ENCODE measurements at places on chromosomes 13 and 19. TPM values are rescaled to one million over a fixed set of nuclear protein-coding genes. Genes with fewer than 3 reads are reported as not detected.

- no peak for DNase-seq
These were observed 12.1 kb upstream of the NDFIP2 start for GRCh38 chr13:79468819-79469218.

- no peak for DNase-seq
These were observed 386.2 kb downstream of the IRS2 start for GRCh38 chr13:109400209-109400608.

- DNase-seq = no peak
These were observed 1.4 kb downstream of the HNRNPUL1 start for GRCh38 chr19:41265395-41266153.

The CEACAM20 gene
- total RNA-seq = not detected

- no peak for DNase-seq
These were observed 35.0 kb downstream of the FLT1 start for GRCh38 chr13:28459911-28460310.

The CD209 gene
- 2.8 TPM for total RNA-seq

DNA sequence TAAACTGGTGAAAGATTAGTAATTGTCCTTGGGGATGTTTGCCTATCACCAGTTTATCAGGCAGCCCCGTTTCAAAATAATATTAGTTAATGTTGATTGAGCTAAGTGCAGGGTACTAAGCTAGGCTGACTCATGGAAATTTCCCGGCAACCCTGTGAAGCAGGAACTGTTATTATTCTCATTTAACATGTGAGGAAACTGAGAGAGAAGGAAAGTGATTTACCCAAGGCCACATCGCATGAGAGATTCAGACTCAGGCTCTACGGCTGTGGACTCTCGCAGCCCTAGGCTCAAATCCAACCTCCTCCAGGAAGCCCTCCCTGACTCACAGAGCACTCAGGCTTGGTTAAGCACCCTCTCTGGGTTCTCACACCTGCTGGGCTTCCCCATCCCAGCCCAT lies 19.7 kb downstream of the CLPTM1 start:
- DNase-seq = no peak

The FAM216B gene
- 4.0 TPM for total RNA-seq

The COL5A3 gene
- total RNA-seq = 5.6 TPM

The ZNF534 gene
- total RNA-seq = 0.20 TPM

DNA sequence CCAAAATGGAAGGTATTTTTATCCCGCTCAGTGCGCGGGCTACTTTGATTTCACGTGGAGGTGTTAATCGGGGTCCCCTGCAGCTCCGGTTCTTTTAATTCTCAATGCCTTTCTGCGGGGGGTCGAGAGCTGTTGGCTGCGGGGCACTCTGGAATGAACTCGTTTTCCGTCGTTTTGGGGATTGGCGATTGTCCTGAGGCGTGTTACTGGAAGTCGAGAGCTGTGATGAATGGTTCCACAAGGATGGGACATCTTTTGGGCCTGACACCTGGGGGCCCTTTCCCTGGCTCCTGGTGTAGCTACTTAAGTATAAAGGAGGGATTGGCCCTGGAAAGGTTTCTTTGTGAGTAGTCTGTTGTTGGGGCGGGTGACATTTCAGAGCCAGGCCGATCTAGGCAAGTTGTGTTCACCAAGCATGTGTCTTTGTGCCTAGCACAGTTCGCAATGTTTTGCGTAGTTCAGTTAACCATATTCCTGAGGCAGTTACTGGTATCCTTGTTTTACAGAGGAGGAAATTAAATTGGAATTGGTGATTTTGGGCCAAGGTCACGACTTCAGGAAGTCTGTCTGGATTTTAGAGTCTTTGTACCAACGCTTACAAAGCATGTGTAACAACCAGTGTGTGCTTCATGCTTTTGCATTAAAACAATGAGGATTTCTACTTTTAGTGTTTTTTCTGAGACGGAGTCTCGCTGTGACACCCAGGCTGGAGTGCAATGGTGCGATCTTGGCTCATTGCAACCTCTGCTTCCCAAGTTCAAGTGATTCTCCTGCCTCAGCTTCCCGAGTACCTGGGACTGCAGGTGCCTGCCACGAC lies 846 bp downstream of the RPL13A start:
- no peak for DNase-seq

- DNase-seq = no peak
These were observed 76.6 kb downstream of the SERP2 start for GRCh38 chr13:44449999-44450821.

DNA sequence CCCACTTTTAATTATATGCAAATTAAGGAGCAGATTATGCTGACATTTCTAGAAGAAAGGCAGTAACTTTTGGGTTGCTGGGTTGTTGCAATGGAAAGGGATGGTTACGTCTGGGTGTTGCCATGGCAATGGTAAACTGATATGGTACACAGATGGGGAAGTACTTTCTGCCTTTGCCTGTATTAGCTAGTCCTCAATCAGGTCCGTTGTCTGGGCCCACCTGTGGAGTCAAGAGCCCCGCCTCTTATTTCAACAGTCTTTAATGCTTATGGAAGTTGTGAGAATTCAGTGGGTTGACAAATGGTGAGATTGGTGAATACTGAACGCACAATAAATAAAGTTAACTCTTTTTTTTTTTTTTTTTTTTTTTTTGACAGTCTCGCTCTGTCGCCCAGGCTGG lies 30.6 kb upstream of the DPP9 start:
- DNase-seq = no peak

The SARS2 gene
- 20.8 TPM for total RNA-seq

- DNase-seq = no peak
These were observed 28.7 kb downstream of the PDE4A start for GRCh38 chr19:10449037-10449436.

The MUC16 gene
- total RNA-seq = not detected

GRCh38 chr19:16457954-16458331 lies 13.8 kb downstream of the EPS15L1 start:
- peak; percentile 50 for DNase-seq

- DNase-seq = peak; percentile 57
These were observed 39.3 kb downstream of the EFNA2 start for GRCh38 chr19:1324806-1325567.

The CYP2A6 gene
- total RNA-seq = not detected

The C19orf18 gene
- total RNA-seq = 2.0 TPM

DNA sequence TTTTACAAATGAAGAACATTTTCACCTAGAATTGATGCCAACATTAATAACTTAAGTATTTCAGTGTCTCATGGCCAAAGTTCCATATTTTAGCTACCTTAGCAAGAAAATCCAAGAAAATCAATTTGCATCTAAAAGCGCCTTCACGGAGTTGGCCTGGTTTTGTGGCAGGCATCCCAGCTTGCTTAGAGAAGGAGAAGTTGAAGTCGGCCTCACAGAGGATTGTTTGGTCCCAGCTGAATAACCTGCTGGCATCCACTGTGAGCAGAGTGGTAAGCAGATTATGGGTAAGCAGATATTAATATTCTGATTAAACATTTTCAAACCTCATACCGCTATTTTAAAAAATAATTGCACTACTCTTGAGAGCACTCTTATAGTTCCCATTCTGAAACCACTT lies 62.3 kb upstream of the STARD13 start:
- DNase-seq = no peak

The ZNF160 gene
- 16.1 TPM for total RNA-seq

DNA sequence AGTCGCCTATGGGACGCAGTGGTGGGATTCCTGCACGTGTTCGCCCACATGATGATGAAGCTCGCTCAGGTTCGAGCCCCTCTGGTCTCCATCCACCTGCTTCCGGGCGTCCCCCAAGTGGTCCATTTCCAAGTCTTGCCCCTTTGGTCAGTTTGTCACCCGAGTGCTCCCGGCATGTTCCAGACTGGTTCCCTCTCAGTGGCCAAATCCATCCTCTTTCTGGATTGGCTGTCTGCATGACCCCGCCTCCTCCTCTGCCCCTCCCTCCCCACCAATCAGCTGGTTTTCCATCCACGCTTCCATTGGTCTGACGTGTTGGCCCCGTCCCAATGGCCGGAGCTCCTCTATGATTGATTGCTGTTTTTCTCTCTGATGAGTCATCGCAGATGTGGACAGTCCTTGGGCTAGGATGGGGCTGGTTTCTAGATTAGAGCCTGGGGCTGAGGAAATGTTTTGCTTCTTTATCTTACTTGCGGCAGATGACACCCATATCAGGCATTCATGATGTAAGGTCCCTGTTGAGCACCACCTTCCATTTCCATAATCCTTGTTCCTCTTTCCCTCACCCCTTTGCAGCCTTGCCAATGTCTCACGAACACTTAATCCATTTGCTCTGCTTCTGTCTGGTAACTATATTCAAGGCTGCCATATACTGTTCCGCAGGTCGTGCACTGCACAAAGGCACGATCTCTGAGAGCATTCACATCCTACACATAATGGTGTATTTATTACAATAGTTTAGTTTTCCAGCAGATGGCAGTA lies 73.8 kb downstream of the MAP4K1 start:
- peak; percentile 38 for DNase-seq

GRCh38 chr19:15235781-15236180 lies 3.5 kb upstream of the EPHX3 start:
- DNase-seq = no peak

The TMC4 gene
- total RNA-seq = 1.8 TPM

The SH2D3A gene
- 0.45 TPM for total RNA-seq

DNA sequence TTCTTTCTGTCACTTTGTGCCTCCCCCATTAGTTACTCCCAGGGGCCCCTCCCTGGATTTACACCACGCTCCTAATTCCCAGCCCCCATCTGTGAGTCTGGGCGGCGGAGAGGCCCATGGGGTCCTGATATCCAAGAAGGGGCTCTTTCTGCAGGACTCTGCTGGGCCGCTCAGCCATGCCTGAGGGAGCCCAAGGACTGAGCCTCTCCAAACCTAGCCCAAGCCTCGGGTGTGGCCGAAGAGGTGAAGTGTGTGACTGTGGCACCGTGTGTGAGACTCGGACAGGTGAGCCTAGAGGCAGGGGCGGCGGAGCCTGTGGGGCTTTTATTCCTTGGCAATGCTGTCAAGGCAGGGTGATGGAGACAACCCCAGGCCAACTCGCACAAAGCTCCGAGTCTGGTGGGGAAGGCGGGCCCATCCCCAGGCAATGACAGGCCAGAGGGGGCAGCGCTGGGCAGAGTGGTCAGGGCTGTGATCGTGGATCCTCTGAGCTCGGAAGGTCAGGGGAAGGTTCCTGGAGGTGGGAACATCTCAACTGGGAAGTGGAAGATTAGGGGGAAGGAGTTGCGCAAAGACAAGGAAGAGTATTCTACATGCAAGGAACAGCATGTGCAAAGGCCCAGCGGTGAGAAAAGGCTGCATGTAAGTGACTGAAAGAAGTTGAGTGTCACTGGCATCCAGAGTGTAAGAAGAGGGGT lies 1.6 kb downstream of the PLEKHG2 start:
- DNase-seq = peak; percentile 36

The KLK15 gene
- not detected for total RNA-seq

- no peak for DNase-seq
These were observed 16.5 kb downstream of the SLC5A5 start for GRCh38 chr19:17888260-17888659.

The DPY19L3 gene
- 6.3 TPM for total RNA-seq

The ACER1 gene
- not detected for total RNA-seq

DNA sequence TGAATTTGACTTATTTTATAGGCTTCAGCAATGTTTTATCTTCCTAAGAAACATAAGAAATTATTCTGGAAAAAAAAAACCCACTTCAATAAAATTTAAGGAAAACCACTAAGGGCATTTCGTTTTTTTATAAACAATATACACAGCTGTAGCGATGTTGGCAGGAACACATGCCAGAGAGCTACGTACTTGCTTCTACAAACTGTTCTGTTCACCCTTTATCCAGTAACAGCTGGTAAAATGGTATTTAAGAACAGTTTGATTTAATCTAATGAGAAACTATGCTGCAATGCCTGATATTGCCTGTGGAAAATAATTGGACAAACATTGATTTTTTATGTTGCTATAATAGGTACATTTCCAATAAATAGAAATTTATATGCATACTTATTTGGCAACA lies 137.2 kb upstream of the DACH1 start:
- no peak for DNase-seq

- DNase-seq = no peak
These were observed 15.8 kb downstream of the ONECUT3 start for GRCh38 chr19:1768918-1769644.

- DNase-seq = no peak
These were observed 35.0 kb upstream of the PNMA8B start for GRCh38 chr19:46530636-46531035.

GRCh38 chr13:95234242-95234641 lies 67.0 kb downstream of the ABCC4 start:
- DNase-seq = no peak

DNA sequence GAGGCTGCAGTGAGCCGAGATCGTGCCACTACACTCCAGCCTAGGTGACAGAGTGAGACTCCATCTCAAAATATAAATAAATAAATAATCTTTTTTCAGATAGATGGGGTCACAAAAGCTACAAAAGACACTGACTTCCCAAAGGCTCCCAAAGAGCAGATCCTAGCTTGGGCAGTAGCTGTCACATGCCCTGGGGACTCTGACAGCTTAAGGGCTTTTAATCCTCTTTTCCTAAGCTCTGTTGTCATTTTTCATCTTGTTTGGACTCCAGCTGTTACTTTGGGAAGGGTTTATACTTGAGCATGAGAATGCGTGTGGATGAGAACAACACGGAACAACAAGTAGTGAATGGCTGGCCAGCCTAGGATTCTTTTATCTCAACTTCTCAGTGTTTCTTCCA lies 231.7 kb downstream of the MZT1 start:
- no peak for DNase-seq

The FOXA3 gene
- not detected for total RNA-seq

- peak; percentile 57 for DNase-seq
These were observed 25.0 kb upstream of the FXYD3 start for GRCh38 chr19:35090506-35091214.

GRCh38 chr13:95509521-95510310 lies 42.8 kb upstream of the CLDN10 start:
- DNase-seq = no peak

DNA sequence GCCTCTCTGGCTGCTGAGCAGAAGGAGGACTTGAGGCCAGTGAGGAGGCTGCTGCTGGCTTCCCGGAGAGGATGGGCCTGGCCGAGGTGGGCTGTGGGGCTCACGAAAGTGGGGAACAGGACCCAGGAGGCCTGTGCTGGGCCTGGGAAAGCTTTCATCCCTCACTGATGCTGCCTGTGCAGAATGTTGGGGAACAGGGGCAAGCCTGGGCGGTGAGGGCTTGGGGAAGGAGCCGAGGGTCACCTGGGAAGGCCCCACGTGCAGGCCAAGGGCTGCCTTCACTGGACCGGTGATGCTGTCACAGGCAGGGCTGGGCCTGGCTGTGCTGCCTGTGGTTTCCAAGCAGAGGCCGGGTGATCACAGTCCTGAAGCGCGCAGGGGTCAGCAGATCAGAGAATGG lies 9.4 kb downstream of the AP1M1 start:
- DNase-seq = no peak

The SPINT2 gene
- total RNA-seq = 16.6 TPM
